ENCODE measurements at places on chromosomes 1 and 21.

DNA sequence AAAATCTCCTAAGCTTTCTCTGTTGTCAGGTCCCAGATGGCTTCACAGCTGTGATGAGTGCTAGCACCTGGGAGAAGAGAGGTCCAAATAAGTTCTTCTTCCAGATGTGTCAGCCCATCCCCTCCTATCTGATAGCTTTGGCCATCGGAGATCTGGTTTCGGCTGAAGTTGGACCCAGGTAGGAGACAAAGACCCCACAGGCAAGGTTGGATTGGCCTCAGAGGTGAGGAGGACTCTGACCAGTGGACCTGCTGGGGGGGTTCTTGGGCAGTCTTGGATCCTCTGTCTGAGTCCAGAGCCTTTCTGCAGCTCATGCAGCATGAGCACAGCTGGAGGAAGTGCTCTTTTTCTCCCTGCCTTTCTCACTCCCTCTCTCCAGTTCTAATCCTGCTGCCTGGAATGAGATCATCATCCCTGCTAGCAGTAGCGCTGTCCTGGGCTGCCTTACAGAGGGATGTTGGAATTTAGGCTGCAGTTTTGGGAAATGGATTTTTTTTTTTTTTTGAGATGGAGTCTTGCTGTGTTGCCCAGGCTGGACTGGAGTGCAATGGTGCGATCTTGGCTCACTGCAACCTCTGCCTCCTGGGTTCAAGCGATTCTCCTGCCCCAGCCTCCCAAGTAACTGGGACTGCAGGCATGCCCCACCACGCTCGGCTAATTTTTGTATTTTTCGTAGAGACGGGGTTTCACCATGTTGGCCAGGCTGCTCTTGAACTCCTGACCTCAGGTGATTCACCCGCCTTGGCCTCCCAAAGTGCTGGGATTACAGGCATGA, 7.1 kb downstream of the RNPEP start:
- no peak for DNase-seq

DNA sequence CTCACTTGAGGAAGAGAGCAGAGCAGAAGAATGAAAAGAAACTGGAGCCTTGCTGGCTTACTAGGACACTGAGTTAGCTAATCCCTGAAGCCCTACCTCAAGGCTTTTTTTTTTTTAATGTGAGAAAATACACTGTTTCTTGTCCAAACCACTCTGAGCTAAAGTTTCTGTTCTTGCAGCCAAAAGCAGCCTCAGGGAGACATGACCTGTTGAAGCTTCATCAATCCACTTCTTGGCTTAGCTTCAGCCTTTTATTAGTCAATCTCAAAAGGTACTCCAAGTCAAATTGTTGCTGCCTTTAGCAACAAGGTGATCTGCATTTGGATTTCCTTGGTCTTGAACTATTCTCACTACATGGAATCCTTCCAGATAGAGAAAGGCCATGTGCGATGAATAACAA, 33.7 kb downstream of the CCDC185 start:
- no peak for DNase-seq

- DNase-seq, result no peak
These were observed 99.1 kb downstream of the PTGER3 start for GRCh38 chr1:70948396-70949017.

GRCh38 chr1:112358798-112359408, 37.1 kb upstream of the CTTNBP2NL start:
- DNase-seq, result peak; percentile 49

GRCh38 chr1:119220991-119221390, 80.5 kb upstream of the WARS2 start:
- DNase-seq, result no peak

DNA sequence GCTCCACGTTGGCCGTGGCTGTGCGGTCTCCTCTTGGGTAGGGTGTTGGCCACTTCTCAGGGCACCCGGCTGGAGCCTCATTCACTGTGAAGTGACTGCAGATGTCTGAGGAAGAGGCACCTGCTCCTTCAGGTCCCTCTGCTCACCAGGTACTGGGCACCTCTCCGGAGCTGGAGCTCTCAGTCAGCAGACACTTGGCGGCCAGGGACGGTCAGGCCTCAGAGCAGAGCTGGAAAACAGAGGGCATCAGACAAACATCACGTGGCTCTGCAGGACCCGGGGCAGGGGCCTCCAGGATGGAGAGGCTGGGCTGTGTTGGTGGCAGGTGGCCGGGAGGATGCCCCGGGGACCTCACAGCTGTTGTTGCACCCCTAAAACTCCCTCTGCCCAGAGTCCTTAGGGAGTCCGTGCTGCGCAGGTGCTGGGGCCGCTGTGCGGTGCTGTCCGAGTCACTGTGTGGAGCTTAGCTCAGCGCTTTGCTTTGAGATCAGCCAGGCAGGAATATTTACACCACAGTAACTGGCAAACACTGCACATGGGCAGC, 59.7 kb downstream of the SLX9 start:
- DNase-seq, result no peak

- no peak for DNase-seq
These were observed 22.9 kb upstream of the IKBKE start for GRCh38 chr1:206447422-206447765.

DNA sequence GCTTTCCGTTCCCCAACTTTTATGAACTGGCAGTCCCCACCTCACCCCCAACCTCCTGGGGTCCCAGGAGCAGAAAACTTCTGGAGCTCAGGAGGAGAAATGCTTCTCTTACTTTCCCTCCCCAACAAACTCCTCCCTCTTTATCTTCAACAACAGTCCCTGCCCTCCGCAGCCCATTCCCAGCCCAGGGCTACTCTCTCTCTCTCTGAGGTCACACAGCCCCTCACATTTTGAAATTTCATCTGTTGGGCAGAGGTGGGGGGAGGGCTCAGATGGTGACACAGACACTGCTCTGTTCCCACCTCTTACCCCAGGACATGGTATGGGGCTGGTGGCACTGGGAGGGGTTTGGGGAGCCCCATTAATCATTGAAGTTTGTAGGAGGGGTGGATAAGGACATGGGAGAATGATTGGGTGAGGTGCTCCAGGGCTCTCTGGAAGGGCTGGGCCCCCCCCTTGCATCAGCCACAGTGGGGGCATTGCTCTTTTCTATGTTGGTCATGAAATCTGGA, 6.0 kb downstream of the PIK3CD start:
- DNase-seq, result no peak

DNA sequence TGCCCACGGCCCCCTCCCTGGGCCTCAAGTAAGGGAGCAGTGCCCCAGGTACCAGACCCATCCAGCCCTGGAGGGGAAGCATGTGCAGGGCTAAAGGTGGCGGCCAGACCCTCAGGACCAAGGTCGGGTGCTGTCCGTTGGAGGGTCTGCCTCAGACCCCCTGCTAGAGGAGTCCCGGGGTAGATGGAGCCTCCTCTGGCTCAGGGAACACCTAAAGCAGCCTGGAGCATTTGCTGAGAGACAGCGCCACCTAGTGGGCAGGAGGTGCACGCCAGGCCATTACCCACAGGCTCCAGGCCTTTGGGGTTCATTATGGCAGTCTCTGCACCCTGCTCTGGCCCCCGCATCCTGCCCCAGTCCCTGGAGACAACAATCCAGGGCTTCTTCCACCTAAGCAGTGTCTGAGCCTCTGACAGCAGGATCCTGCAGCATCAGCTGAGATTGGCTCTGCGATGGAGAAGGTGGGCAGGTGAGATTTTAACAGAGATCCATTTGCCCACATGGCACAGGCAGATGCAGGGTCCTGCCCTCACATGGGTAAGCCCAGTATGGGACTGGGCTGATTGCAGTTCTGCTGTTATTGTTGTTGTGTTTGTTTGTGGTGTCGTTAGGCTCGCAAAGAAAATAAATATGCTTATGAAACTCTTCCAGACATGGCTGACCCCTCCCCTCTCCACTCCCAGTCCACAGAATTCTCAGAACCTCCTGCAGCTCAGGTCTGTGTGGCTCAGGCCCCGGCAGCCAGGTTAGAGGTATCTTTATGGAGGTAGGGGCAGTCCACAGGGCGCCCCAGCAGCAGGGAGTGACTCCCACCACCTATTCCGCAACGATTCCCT, 42.4 kb downstream of the CTNNBIP1 start:
- peak; percentile 92 for DNase-seq

DNA sequence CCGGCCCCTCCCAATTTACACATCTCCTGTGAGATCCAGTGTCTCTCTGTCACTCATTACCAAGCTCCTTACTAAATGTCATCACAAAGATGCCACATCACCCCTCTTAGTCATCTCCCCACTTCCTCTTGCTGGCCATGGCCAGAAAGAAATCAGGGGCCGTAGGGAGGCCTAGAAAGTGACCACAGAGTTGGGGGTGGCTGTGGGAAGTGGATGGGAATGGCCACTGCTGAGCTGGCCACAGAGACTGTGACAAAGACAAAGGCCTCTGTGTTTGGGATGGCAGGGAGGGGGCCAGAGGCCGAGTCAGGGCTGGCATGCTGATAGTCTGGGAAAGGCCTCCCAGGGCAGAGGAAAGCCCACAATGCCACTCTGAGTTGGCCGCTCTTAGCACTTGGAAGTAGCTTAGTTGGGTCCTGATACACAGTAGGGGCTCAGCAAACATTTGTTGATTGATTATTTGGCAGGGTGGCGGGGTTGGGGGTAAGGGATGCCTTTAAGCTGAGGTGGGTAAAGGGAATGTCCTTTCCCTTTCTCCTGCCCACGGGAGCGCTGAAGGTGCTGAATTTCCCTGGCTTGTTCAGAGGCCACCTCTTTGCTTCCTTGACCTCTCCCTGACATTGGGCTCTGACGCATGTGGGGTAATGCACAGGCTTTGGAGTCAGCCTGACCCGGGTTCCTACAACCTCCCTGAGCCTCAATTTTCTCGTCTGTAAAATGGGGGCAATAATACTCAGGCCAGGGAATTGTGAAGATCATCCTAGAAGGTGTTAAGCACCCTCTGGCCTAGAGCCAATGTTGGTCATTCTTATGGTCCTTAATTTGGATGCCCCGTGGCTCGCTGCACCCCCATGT, 13.2 kb downstream of the NAV1 start:
- DNase-seq, result no peak

DNA sequence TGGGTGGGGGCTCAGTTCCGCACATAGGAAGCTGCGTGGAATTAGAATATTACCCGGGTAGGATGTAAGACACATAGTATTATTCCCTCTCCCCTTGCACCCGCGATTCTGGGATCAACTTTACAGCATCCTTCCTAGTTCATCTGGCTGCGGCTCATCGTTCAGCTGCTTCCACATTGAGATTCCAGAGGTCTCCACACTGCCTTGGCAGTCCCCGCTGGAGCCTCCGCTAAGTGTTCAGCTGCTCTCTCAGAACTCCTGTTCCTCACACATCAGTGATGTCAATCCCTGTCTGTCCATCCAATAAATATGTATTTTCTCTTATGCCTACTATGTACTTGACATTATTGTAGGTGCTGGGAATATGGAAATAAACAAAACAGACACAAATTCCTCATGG, 135.6 kb upstream of the SYT6 start:
- DNase-seq, result no peak

GRCh38 chr1:112702067-112702395, 4.9 kb downstream of the RHOC start:
- no peak for DNase-seq

- no peak for DNase-seq
These were observed 29.1 kb upstream of the KIAA0040 start for GRCh38 chr1:175221557-175222175.

DNA sequence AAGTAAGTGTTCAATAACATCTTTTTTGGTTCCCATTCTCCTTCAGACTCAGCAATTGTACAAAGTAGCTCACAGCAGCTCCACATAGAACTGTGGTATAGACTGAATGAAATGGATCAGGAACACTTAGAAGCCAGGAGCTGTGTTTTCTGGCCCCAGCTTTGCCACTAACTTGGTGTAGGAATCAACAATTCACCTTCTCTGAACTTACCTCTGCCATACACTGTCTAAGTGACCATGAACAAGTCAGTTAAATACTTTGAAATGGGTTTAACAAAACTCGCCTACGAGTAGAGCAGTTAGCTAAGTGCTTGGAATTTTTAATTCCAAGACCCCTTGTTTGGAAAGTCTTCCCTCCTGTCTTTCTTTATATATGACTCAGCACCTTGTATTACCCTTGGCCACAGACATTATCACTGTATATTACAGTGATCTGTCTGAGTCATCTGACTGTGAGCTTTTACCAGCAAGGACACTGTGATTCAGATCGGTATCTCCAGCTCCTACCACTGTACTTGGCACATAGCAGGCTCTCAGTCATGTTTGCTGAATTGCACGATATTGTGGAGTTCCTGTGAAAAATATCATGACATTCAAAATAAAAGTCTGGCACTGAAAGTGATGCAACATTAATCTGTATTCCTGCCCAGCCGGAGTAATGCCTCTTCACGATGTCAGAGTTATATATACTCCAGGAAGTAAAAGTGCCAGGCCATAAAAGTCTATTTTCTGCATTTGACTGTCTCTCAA, 101.7 kb upstream of the BEND5 start:
- no peak for DNase-seq

DNA sequence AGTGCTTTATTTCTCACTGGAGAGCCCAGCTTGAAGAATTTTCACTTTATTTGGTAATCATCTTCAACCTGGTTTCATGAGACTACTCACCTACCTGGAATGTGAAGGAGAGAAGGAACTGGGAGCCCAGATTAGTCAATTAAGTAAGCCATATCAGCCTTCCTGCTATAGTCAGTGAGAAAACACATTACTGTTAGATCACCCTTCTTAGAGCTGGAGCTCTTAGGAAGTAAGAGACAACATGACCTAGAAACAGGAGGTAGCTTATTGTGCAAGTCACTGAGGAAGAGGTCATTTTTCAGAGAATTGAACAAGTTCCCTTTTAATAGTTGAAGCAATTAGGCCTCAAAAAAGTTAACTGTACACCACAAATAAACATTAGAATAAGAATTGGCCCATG, 49.2 kb upstream of the TEKT2 start:
- DNase-seq, result no peak

DNA sequence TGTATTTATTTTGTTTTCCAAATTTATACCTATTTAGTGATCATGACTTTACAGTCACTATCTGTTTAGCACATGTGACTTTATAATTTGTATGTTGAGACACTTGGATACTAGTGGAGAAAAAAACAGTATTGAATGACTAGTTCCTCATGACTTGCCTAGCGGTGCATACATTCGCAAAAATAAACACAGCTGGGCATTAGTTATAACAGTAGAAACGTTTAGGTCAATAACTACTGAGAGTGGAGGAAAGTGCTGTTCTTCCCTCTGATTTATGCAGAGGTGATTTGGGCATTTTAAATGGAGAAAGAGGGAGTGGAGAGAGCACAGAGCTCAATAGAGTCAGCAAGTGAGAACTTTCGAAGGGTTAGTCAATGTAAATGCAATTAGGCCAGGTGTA, 1679.0 kb upstream of the B3GALT2 start:
- no peak for DNase-seq

- peak; percentile 51 for DNase-seq
These were observed 1.7 kb downstream of the KIF21B start for GRCh38 chr1:201021630-201022492.

Data from GM13977 (cell line).